ENCODE measurements at places on chromosomes 12 and 14. TPM values are rescaled to one million over a fixed set of nuclear protein-coding genes. Genes with fewer than 3 reads are reported as not detected.

The SCN8A gene
- total RNA-seq: 4.3 TPM

The FAM186B gene
- 0.06 TPM for total RNA-seq

The ENDOU gene
- not detected for total RNA-seq

DNA sequence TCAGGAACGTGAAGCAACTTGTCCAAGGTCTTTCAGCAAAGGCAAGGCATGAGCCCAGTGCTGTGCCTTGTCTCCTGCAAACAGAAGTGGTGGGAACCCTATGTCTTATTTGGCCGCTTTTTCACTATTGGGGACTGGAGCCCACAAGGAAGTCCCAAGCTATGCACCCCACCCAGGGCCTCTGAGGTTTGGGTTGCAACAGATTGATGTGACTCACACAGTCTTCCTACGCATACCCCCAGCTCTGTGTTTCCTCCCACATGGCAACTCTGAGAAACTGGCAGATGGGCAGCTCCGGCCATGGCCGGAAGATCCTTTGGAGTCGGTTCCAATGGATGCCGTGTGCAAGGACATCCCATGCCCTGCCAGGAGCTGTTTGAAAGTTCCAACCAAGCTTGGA is 28.3 kb upstream of the CMKLR1 start:
- no peak for DNase-seq
- H3K36me3 ChIP-seq: no peaks in the 10 kb centered on the region
- no peak overlapping the region for H3K27ac ChIP-seq
- H3K4me1 ChIP-seq: no peaks in the 10 kb centered on the region

- DNase-seq: no peak
- no peak overlapping the region for H3K4me3 ChIP-seq
- H3K4me1 ChIP-seq: peaks cover 45% of the 10 kb centered on the region
- no peaks in the 10 kb centered on the region for H3K27me3 ChIP-seq
These were observed 9.4 kb downstream of the AHNAK2 start for GRCh38 chr14:104968541-104969401.

The LUM gene
- 812 TPM for total RNA-seq

DNA sequence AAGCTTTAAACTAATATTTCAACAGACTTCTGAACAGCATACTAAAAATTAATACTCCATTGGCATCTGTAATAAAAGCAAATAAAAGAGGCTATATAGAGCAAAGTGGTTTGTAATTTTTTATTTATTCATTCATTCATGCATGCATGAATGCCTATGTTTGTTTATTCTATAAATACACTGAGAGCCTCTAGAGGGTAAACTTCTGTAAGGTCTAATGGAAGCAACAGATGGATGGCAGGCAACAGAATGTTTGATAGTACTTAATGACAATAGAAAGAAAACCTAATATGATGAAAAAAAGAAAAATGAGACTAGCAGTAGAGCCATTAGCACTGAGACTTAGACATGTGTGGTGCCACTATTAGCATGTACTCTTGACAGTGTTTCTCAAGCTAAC is 253.1 kb downstream of the CCDC91 start:
- no peak overlapping the region for H3K4me3 ChIP-seq
- H3K27me3 ChIP-seq: no peaks in the 10 kb centered on the region
- no peaks in the 10 kb centered on the region for H3K36me3 ChIP-seq
- H3K27ac ChIP-seq: no peak overlapping the region
- H3K4me1 ChIP-seq: peaks cover 4% of the 10 kb centered on the region
- no peak for DNase-seq

The TUBA1B gene
- 5,186 TPM for total RNA-seq

GRCh38 chr12:15341371-15341770 is 19.1 kb downstream of the PTPRO start:
- no peak overlapping the region for H3K27ac ChIP-seq
- peaks cover 14% of the 10 kb centered on the region for H3K4me1 ChIP-seq
- DNase-seq: no peak
- no peaks in the 10 kb centered on the region for H3K36me3 ChIP-seq
- H3K27me3 ChIP-seq: 0 out of 2 replicates have a peak, but pooled peaks cover 2% of the 10 kb centered on the region

GRCh38 chr12:5907807-5908206 is 37.3 kb downstream of the ANO2 start:
- peaks cover 6% of the 10 kb centered on the region for H3K27me3 ChIP-seq
- peak; percentile 21 for DNase-seq
- no peak overlapping the region for H3K4me3 ChIP-seq
- H3K36me3 ChIP-seq: no peaks in the 10 kb centered on the region

DNA sequence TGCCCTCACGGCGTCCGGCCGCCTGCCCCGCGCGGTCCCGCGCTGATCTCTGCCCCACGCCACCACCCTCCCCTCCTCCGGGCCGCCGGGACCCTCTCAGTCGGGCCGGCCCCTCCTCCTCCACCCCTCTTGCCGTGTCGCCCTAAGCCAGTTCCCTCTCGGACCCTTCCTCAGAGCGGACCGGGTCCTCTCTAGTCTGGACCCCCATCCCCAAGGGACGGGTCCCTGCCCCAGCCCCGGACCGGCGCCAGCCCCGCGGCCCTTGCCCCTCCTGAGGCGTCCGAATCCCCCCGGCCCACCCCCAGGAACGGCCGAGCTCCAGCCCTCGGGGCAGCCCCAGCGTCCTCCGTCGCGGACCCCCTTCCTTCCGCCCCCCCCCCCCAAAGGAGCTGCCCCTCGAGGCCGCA is 485 bp downstream of the PPP4R4 start:
- H3K4me1 ChIP-seq: peaks cover 14% of the 10 kb centered on the region
- H3K27ac ChIP-seq: no peak overlapping the region
- DNase-seq: no peak
- peaks cover 11% of the 10 kb centered on the region for H3K27me3 ChIP-seq
- peak overlapping the region; percentile 59 for H3K4me3 ChIP-seq

- no peaks in the 10 kb centered on the region for H3K36me3 ChIP-seq
- peak overlapping the region; percentile 51 for H3K27ac ChIP-seq
- no peak overlapping the region for H3K4me3 ChIP-seq
- no peaks in the 10 kb centered on the region for H3K27me3 ChIP-seq
- peaks cover 24% of the 10 kb centered on the region for H3K4me1 ChIP-seq
- peak; percentile 85 for DNase-seq
These were observed 44.2 kb upstream of the FOS start for GRCh38 chr14:75234173-75235115.

GRCh38 chr12:105018012-105018411 is 31.9 kb downstream of the NOPCHAP1 start:
- H3K4me1 ChIP-seq: no peaks in the 10 kb centered on the region
- H3K36me3 ChIP-seq: peaks cover 17% of the 10 kb centered on the region
- no peak overlapping the region for H3K27ac ChIP-seq
- H3K27me3 ChIP-seq: no peaks in the 10 kb centered on the region

DNA sequence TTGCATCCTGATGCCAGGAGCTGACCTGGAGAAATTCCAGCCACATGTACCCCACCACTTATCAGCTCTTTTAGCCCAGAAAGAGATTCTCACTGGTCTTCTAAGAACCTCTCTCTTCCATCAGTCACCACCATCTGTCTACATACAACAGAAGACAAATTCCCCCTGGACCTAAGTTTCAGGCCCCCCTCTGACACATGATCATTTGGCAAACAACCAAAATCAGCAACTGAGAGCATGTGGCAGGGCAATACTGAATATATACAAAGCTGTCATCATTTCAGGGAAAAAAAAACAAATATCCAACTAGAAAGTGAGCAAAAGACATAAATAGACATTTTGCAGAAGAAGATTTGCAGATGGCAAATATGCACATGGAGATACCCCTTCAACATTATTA is 180.2 kb downstream of the FOXN3 start:
- no peak overlapping the region for H3K27ac ChIP-seq
- no peaks in the 10 kb centered on the region for H3K27me3 ChIP-seq
- no peak for DNase-seq
- H3K36me3 ChIP-seq: no peaks in the 10 kb centered on the region

The CACNA1C gene
- 17.0 TPM for total RNA-seq

GRCh38 chr14:33788161-33788560 is 162.7 kb downstream of the EGLN3 start:
- no peaks in the 10 kb centered on the region for H3K36me3 ChIP-seq
- no peaks in the 10 kb centered on the region for H3K27me3 ChIP-seq
- no peak overlapping the region for H3K4me3 ChIP-seq
- H3K4me1 ChIP-seq: no peaks in the 10 kb centered on the region

DNA sequence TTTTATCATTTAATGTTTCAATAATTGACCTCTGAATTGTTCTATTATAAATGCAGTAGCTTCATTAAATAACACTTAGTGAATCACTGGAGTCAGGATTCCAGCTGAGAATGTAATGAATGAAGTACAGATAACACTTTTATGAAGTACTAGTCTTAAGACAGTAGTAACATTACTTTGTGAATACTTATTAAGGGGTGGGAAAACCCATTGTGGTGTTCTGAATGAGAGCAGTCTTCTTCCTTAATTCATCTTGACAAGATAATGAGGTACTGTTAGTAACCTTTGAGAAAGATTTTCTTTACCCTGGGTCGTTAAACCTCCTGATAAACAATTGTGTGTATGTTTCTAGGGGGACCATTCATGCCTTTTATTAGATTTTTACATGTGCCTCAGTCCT is 12.7 kb downstream of the NUP107 start:
- no peaks in the 10 kb centered on the region for H3K4me1 ChIP-seq
- no peaks in the 10 kb centered on the region for H3K27me3 ChIP-seq
- H3K27ac ChIP-seq: no peak overlapping the region

DNA sequence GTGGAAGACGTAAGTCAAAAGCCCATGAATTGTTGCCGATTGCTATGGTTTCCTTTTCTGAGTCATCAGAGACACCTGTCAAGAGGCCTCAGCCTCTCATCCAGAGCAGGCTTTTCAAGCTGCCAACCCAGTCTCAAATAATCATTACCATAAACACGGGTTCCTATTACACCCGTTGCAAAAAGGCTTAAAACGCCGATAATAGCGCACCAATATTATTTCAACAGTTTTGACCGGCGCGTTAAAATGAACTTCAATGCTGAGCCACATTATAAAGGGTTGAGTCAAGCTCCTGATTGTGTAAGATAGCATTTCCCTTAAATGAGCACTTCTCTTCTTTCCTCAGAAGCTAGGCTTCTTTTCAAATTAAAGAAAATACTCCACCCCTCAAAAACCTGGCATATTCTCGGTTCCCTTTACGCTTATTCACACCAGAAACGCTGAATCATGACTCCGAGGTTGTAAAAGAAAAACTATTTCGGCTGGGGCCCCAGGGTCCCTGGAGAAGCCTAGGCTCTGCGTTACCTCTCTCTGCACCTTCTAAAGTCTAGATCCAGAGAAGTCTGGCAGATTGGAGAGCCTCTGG is 1.4 kb downstream of the TMTC1 start:
- peaks cover 61% of the 10 kb centered on the region for H3K27me3 ChIP-seq
- H3K36me3 ChIP-seq: no peaks in the 10 kb centered on the region
- peaks cover 14% of the 10 kb centered on the region for H3K4me1 ChIP-seq
- H3K4me3 ChIP-seq: no peak overlapping the region

DNA sequence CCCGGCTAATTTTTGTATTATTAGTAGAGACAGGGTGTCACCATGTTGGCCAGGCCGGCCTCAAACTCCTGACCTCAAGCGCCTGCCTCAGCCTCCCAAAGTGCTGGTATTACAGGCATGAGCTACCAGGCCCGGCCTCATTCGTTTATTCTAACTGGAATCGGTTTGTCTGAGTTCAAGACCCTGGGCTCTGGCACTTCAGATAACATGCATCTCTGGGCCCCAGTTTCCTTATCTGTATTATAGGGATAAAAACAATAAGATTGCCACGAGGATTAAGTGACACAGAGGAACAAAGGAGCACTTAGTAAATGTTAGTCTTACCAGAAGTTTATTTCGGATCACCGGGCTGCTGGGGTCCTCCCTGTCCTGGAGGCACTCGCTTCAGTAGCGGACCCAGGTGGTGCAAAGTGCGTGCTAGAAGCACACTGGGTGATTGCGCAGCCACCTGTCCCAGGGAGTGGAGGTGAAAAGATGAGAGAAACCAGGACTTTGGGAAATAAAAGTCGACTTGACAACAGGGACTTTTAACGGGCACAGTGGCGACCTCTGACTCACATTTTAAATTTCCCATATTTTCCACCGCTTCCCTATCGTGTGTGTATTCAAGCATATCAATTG is 37.5 kb downstream of the ACACB start:
- H3K4me3 ChIP-seq: peak overlapping the region; percentile 48
- DNase-seq: peak; percentile 28
- no peak overlapping the region for H3K27ac ChIP-seq
- H3K4me1 ChIP-seq: peaks cover 12% of the 10 kb centered on the region
- H3K27me3 ChIP-seq: no peaks in the 10 kb centered on the region
- H3K36me3 ChIP-seq: no peaks in the 10 kb centered on the region

DNA sequence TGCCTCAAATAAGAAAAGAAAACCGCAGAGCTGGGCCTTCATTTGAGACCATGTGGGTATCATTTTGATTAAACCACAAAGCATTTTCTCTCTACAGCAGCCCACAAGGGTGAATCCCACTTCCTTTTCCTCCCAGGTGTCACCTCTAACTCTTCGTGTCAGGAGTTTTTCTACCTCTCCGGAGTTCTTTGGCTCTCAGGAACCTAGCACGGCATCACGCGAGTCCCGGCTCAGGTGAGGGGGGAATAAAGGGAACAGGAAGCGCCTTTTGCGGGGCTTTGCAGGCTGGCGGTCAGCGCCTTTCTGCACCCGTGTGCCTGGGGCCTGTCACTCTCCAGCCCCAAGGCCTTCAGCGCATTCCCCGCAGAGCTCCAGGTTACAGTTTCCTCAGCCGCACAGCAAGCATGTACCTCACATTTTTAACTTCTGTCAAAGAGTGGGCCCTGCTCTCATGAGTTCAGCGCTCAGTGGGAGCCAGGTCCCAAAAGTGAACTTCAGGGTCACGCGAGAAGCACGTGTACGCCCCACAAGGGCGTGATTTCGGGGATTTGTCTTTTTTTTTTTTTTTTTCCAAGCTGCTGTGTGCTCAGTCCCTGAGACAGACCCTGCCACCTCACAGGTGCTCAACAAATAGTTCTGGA is 740 bp upstream of the PRPF40B start:
- no peaks in the 10 kb centered on the region for H3K27me3 ChIP-seq
- peaks cover 22% of the 10 kb centered on the region for H3K4me1 ChIP-seq
- DNase-seq: no peak
- no peak overlapping the region for H3K27ac ChIP-seq
- H3K4me3 ChIP-seq: peak overlapping the region; percentile 53

GRCh38 chr14:38254571-38255407 is 1.1 kb downstream of the CLEC14A start:
- no peak for DNase-seq
- H3K27me3 ChIP-seq: no peaks in the 10 kb centered on the region
- H3K27ac ChIP-seq: no peak overlapping the region
- H3K36me3 ChIP-seq: no peaks in the 10 kb centered on the region
- H3K4me3 ChIP-seq: no peak overlapping the region

The KCNA5 gene
- total RNA-seq: not detected

- H3K27ac ChIP-seq: no peak overlapping the region
- DNase-seq: no peak
These were observed 51.8 kb downstream of the TRAF3 start for GRCh38 chr14:102829016-102829548.

DNA sequence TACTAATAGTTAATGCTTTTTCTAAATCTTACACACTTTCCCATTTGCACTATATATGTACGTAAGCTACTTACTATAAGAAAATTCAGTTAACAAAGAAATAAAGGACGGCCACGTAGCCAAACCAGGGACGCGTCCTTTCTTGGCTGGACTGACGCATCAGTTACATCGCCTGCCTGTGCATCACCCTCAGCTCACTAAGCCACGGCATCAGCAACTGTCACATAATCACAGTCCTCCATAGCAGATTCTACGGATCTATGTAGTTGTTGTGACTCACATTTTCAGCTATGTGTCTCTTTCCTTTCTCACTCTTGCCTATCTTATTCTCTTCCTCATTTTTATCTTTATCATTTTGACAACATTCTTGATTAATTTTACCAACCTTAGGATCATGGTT is 38.1 kb upstream of the C12orf50 start:
- no peaks in the 10 kb centered on the region for H3K27me3 ChIP-seq
- no peaks in the 10 kb centered on the region for H3K4me1 ChIP-seq
- DNase-seq: no peak
- no peak overlapping the region for H3K4me3 ChIP-seq

GRCh38 chr12:75378354-75378753 is 12.5 kb upstream of the GLIPR1L2 start:
- DNase-seq: no peak
- no peak overlapping the region for H3K4me3 ChIP-seq
- no peak overlapping the region for H3K27ac ChIP-seq
- no peaks in the 10 kb centered on the region for H3K4me1 ChIP-seq
- no peaks in the 10 kb centered on the region for H3K36me3 ChIP-seq

The NEUROD4 gene
- total RNA-seq: not detected
